ENCODE measurements at places on chromosomes 5 and 9.

GRCh38 chr5:105968981-105969380, 1701.8 kb downstream of the EFNA5 start:
- no peak for DNase-seq

- DNase-seq = no peak
Observed at GRCh38 chr5:144169904-144170275, 569 bp downstream of the YIPF5 start.

DNA sequence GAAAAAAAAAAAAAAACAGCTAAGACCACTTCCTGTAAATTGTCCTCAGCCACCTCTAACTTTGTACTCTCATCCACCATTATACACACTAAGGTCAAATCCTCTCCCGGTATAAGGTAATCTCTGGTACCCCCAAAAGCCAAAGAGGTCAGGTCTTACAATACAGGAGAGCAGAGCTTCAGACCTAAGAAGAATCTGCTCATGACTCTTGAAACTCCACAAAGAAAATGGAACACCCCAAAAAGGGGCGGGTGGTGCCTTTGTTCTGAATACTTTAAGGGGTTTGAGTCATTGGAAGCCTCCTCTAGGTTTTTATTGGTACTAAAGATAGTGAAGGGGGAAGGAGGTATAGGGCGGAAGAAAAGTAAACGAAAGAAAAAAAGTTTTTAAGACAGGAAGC, 69.8 kb downstream of the COL15A1 start:
- DNase-seq = no peak

DNA sequence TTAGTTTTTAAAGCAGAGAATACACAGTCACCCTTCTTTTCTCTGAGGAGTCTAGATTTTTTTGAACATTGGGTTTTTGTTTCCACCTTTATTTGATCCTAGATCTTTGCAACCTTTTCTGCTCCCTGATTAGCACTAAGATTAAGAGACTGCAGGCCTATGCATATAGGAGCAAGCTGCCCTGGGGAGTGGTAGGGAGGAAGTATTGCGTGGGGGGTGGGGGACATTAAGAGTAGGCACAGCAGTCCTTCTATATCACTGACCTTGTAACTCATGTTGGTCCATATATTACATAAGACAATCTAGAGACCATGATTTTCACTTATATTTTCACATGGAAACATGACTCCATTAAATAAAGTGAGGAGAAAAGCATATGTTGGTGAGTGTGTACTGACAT, 149.1 kb downstream of the ADGRV1 start:
- DNase-seq = no peak

- peak; percentile 61 for DNase-seq
Observed at GRCh38 chr9:106921341-106921899, 58.5 kb downstream of the ZNF462 start.
